Type B pancreatic cell (in vitro differentiated cells): ENCODE measurements at places on chromosomes 16 and 17.

DNA sequence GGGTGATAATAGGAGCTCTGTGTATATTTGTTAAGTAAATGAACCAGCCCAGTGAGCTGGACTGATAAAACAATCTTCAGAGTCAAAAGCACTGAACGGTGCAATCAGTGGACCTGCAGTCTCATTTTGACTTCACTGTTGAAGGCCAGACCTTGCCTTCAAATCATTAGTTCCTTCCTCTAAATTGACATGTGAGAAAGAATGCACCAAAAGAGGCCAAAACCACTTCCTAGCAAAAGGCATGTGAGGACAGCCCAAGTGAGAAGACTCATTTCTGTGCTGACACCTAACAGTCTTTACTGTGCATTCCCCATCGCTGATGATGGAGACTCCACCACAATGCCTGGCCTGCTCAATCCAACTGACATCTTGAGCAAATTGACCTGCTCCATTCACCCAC is 10.6 kb downstream of the GTF3C1 start:
- no peak for DNase-seq

DNA sequence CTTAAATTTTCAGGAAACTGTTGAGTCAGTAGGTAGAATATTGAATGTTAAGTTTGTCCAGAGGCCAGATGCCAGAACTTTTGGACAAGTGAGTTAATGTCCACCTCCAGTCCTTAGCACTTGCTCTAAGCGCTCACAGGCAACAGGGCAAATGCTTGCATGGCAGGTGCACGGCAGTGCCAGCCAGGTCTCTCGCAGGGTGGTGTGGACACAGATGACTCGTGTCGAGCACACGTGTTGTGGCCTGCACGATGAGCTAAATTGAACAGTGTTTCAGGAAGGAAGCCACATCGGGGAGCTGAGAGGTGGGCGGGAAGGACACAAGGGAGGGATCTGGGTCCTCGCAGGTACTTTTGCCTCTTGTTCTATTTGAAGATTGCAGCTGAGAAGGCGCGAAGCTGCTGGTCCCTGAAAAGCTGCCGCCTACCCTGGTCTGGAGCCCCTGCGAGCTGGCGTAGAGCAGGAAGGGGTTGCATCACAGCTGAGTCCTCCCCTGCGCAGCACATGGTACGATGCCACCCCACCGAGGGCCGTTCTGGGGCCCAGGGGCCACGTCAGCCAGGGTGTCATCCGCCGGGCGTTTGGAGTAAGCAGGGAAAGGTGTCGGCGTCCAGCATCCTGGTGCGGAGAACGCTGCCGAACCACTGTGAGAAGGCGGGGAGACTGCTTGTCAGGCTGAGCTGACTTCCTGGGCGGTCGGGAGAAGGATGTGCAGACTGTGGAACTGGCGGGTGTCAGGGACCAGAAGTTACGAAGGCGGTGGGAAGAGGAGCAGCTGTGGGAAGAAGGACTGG is 6.3 kb downstream of the RAB40C start:
- no peak for DNase-seq

GRCh38 chr17:70207184-70207583 is 37.9 kb downstream of the KCNJ2 start:
- no peak for DNase-seq

- DNase-seq: no peak
Observed at GRCh38 chr17:79420318-79421243, 190.3 kb downstream of the RBFOX3 start.
